ENCODE measurements at places on chromosomes 16 and 17. TPM values are rescaled to one million over a fixed set of nuclear protein-coding genes. Genes with fewer than 3 reads are reported as not detected.

TEKT5 gene
- total RNA-seq, result not detected

DNA sequence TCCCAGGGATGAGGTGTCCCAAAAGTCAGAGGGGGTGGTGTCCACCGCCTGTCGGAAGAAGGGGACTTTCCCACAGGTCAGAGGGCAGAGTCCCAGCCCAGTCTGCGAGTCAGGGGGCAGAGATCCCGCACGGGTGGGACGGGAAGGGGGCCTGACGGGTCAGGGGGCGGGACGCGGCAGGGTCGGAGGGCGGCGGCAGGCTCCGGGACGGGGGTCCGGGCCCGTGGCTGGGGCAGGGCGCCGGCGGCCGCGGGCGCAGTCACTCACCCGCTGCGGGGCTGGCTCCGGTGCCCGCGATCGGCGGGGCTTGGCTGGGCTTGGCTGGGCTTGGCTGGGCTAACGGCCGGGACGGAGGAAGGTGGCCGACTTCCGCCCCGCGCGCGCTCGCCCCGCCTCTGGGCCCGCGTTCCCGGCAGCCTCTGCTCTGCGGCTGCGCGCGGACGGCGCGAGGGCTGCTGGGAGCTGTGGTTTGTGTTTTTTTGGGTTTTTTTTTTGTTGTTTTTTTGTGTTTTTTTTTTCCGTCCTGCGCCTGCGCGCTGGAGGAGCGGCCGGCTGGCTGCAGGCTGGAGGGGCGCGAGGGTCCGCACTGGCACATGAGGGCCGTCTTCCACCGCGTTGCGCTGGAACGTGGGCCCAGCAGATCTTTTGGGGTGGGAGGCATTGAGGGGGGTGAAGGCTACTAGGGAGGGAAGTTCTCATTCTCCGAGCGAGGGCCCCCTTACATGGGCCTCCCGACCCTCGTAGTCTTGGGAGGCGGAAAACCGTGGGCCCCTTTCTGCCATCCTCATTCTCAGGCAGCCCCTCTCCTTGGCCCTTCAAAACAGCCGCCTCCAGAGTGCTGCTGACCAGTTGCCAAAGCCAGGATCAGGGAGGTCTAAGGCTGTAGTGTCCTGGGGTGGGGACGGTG lies at the start of gene CANT1:
Gene CANT1, minus strand, starts transcription at position 368 of the 907 bp plus-strand sequence. CDS start 12,142 bp downstream, outside the sequence.
- DNase-seq, result peak; percentile 75

DNA sequence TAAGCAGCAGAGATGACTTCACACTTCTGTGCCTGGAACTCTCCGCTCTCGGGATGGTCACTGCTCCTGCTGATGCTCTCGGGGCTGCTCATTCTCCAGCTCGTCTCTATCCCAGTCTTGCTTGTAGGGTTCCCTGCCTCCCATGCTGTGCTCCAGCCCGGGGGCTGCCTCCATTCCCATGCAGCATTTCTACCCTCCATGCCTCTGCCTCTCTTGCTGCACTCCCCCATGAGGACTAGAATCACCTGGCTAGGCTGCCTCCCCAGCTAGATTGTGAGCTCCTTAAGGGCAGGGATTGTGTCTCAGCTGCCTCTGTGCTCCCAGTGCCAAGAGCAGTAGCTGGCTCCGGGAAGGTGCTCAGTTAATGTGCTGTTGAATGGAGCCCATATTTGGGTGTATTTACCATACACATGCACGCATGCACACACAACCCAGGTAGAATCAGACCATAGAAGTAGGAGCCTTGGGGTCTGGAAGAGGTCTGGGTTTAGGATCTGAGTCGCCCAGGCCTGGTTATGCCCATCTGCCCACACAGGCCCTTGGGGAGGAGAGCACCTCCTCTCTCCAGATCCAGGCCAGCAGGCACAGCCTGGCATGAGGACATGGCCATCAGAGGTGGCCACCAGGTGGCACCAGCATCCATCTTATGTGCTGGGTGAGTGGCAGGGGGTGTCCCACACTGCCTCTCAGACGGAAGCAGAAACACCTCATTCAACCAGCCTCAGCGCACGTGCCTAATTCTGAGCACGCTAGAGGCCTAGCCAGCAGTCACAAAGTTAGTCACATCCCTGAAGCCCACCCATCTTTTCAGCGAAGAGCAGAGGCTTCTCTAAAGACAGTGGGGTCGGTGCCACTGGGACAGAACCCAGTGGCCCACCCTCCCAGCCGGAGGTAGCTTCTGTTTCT lies 9.3 kb downstream of the GIT1 start:
- peak; percentile 89 for DNase-seq

DNA sequence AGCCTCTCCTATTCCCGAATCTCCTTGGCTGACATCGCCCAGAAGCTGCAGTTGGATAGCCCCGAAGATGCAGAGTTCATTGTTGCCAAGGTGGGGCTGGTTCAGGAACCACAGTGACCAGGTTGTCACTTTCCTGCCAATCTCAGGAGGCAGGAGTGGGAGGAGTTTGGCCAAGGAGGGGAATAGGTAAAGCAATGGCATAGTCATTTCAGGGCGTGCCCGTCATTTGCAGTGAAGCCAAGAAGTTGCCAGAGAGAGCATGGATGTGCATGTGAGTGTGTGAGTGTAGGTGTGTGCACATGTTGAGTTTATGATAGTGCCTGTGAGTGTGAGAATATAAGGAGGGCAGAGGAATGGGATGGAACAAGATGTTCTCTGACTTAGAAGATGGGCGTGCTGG lies 14.8 kb downstream of the PSMD3 start:
- DNase-seq, result no peak

All from CD4-positive, CD25-positive, alpha-beta regulatory T cell (primary cell).